ENCODE measurements at places on chromosomes 4 and X.

- peak; percentile 90 for DNase-seq
These were observed 14.1 kb upstream of the STX18 start for GRCh38 chr4:4555916-4556315.

DNA sequence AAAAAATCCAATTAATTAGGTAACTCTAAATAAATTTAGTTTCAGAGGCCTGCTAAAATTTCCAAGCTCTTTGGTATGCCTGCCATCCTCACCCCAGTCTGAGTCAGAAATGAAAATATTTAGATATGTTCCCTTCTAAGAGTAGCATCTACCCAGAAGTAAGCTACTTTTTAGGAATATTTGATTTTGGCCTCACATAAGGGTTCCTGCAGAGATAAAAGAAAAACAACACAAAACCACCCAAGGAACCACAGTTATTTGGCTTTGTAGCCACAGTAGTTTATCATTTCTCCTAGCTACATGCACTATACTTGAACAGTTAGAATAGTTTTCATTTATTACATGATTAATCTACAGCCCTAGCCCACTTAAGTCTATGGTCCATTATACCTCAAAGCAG, 192.6 kb upstream of the FAM241A start:
- DNase-seq: peak; percentile 49

DNA sequence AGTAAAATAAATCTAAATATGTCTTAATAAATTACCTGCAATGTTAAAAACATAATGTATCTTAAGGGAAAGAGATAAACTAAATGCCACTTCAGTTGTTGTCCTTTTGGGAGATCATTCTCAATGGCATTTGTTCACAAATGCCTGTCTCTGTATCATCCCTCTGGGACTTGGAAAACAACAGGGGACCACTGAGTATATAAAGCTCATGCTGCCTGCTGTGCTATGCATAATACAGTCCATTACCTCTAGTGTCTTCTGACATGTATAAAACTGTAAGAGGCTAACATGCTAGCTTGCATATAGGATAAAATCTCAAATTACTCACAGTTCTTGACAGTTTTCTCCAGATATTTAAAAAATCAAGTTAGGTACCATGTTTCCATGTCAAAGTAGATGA, 503.9 kb downstream of the PDHA2 start:
- no peak for DNase-seq

DNA sequence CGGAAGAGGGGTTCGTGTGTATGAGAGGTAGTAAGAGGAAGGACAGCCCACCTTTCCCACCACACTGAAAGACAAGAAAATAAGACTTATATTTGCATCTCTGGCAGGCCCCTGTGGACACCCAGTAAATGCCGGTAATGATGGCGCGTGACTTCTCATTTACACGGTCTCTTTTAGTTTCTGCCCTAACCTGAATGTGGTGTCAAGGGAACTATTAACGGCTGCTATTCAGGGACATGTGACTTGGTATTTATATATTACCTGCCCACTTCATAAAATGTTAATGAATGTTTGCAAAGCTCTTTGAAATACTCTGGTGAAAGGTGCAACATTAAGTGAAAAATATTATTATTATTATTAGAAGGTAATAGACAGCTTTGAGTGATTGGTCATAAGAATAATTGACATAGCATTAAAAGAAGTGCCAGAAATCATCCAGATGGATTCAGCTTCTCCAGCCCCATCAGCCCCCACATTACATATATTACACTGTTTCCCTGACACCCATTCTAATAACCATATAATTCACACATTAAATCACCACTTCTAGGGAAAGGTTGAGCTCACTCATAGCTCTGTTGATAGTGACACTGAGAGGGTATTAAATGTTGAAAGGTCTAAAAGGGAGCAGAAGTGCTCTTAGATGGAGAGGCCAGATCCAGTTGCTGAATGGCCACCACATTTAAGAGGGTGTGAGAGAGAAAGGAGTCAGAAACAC, 83.0 kb upstream of the BEND4 start:
- DNase-seq: no peak

- DNase-seq: peak; percentile 7
These were observed 39.5 kb upstream of the CD40LG start for GRCh38 chrX:136608295-136608933.

GRCh38 chr4:107858158-107858742, 33.5 kb downstream of the SGMS2 start:
- no peak for DNase-seq

GRCh38 chr4:4607336-4608213, 65.7 kb upstream of the STX18 start:
- no peak for DNase-seq

DNA sequence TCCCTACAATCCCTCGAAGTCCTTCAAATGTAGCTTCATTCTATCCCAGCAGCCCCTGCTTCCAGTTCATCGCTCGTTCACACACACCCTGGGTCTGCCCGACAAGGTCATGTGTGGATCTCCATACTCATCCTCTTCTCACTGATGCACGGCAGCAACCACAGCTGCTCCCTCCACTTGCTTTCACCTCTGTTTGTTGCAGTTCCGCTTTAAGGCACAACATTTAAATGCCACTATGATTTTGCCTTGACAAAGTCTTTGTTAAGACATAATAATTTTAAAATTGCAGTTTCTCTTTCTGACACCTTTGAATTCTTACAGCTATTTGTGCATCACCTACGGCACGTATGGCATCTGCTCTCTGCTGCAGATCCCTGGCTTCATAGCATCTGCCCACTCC, 1.8 kb downstream of the ODAPH start:
- no peak for DNase-seq

GRCh38 chr4:148273501-148273986, 168.7 kb downstream of the NR3C2 start:
- DNase-seq: peak; percentile 2

- no peak for DNase-seq
These were observed 47.0 kb downstream of the NSG1 start for GRCh38 chr4:4433941-4434340.

DNA sequence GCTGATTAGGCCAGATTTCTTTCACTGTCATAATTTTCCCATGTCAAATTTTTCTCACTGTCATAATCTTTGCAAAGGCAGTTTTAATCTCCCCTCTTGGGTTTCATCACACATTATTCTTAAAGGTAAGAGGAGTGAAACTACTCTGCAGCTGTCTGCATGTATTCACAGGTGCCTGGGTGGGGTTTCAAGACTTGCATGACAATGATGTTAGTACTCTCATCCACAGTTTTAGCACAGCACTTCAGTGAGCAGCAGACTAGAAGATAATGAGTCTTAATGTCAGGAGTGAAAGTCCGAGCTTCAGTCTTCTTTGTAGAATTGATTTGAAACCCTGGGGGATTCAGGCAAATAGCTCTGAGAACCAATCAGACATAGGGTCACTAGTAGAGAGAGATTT, 182.5 kb upstream of the GALNT7 start:
- no peak for DNase-seq

DNA sequence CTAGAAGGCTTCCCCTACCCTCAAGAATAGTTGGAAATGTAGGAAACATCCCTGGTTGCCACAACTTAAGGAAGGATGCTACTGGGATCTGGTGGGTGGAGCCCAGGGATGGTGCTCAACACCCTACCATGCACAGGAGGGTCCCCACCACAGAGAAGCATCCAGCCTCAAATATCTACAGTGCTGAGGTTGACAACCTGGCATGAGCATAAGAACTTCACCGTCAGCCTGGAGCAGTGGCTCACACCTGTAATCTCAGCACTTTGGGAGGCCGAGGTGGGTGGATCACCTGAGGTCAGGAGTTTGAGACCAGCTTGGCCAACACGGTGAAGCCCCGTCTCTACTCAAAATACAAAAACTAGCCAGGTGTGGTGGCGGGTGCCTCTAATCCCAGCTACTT, 24.0 kb upstream of the ASMTL start:
- no peak for DNase-seq

DNA sequence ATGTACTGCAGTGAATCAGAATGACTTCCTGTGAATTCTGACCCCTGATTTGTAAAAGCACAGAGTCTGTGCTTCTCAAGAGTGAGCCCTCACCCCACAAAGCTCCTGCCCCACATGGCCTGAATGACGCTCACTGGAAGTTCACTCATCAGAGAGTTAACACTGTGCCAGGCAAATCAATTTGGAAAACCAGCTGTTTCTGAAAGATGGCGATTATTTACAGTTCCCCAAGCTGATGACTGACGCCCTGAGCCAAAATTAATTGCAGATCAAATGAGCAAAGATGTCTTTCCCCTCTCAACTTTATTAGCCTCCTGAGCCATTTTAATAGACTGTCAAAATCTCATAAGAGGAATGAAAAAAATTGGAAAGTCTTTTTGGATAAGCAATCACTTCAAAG, 118.0 kb downstream of the SLC2A9 start:
- DNase-seq: no peak

GRCh38 chrX:85561231-85561630, 181.8 kb upstream of the POF1B start:
- no peak for DNase-seq

DNA sequence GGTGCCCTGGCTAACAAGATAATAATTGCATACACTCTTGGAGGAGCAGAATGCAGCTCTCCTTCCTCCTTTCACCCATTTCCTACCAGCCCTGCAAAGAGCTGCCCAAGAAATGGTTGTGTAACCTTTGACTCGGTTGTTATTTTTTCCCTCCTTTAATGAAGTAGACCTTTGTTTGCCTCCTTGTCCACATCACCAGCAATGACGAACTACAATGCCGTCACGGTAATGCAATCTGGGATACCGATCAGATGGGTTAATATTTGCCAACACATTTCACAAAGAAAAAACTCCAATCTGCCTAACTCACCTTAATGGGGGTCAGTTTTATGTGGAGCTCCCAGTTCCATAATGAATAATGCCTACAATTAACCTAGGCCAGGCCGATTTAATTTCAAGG, 32.0 kb downstream of the GPRIN3 start:
- DNase-seq: no peak
